ENCODE measurements at places on chromosomes 1 and 21.

DNA sequence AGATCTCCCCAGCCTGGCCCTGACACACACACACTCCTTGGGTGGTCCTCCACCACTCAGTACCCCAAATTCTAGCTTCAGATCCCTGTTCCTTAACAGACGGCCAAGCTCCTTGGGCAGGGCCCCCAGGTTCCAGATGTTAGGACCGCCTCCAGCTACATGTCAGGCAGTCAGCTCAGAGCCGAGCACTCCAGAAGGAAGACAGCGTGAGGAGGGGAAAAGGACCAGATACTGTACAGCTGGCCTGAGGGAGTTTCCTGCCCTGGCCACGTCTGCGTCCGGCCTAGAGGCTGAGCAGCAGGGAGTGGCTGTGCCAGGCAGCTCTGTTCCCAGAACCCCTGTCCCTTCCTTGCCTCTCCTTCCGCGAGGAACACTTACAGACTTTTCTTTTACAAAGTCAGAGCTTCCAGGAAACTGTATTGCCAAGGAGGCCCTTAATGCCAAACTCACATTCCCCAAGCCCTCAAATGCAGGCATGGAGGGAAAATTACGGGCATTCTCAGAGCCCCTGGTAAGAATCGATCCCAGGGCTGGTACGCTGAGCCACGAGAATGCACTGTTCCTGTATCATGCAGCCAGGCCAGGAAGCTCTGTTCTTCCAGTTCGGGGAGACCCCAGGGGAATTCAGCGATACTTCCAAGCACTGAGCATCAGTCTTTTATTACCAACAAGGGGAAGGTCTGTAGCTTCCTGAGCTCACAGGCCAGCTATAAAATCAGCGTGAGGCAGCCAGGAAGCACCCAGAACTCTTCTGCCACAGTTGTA, 45.2 kb upstream of the CNTN2 start:
- DNase-seq, result no peak

- DNase-seq, result no peak
These were observed 7.3 kb downstream of the IER5 start for GRCh38 chr1:181095763-181096184.

DNA sequence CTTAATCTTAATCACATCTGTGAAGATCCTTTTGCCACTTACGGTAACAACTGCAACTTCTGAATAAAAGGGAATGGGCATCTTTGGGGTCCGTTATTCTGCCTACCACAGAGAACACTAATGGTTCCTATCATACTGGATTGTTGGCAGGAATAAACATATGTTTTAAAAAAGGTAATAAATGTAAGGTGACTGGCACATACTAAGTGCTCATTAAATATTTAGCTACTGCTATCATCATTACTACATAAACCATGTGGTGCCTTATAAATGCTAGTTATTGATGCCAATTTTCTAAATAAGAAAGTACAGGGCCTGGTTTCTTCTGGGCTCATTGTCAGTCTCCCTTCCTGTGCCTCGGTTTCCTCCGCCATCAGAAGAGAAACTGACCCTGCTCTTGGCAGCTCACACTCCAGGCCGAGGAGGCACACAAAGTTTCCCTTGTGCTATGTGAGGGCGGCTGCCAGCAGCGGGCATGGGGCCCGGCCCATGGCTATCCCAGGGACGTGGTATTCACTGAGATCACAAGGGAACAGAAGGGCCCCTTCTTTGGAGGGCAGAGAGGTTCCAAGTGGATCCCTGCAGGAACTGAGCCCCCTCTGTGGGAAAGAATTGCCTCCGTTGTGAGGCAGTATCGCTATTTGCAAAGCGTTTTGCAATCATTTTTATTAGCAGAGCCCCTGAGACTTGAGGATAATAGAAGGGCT, 26.2 kb downstream of the NAV1 start:
- DNase-seq, result no peak

GRCh38 chr1:182248721-182249120, 142.9 kb downstream of the GLUL start:
- no peak for DNase-seq

- no peak for DNase-seq
These were observed 58.4 kb downstream of the AGPAT3 start for GRCh38 chr21:43923391-43923790.

GRCh38 chr1:23638786-23639241, 52.8 kb upstream of the RPL11 start:
- no peak for DNase-seq

DNA sequence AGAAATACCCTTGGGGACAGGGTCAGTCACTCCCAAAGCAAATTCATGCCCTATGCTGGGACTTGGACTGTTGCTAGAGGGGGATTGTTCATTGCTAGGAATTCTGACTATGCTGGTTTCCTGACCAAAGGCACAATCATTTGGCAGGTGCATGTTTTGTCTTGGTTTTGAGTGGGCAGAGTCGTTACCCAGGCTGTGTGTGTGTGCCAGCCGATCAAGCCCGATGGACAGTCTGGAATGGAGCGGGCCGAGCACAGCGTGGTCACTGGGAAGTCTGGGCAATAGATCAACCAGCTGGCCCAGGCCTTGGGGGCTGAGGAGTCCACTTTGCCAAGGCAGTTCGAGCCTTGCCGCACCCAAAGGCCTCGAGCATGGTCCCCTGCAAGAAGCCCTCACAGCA, 60.9 kb downstream of the HTR6 start:
- no peak for DNase-seq

DNA sequence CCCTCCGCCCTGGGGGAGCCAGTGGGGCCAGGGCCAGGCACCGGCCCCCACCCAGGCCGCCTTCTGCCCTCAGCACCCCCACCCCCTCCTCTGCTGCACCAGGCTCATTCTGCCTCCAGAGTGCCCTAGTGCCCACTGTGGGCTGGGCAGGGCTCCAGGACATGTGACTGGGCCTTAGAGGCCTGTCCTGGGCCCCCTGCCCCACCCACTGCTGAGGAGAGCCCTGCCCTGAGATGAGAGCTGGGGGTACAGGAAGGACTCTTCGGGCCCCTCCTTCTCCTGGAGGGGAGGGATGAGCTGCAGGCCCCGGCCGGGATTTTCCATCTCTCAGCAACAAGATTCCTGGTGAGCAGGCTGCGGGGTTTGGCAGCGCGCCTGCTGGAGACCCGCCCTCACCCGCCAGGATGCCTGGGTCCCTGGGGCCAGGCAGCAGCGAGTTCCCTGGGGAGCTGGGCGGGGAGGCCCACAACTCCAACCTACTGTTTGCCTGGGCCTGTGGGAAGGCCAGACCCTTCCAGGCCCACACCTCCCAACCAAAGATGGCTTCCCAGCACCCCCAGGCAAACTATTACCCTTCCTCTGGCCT, 14.0 kb downstream of the AHDC1 start:
- no peak for DNase-seq

DNA sequence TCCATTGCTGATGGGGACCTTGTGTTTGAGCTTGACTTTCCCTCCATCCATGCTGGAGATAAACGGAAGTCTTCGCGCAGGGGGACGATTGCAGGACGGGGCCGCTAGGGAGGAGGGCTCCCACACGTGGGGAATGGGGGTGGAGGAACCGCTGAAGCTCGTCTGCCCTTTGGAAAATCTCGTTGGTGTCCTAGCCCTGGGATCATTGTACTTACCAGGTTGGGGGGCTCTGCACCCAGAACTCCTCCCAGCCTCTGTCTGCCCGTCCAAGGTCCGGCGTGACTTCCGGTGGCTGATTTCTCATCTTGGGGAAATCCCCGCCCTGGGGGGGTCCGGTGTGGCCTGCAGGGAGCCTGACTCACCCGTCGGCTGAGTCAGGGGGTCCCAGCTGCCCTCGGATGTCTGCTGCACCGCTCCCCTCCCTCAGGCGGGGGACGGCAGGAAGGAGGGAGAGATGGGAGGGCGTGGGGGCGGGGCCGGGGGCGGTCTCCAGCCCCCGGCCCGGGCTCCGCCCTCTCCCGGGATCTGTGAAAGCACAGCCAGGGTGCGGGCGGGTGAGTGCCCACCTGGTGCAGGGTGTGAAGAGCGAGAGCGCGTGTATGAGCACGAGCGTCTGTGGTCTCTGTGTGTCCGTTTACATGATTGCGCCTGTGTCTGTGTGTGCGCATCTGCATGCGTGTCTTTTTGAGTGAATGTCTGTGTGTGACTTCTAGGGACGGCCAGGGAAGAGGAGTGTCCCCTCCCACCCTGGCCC, 35.8 kb downstream of the PIK3CD start:
- DNase-seq, result peak; percentile 73

GRCh38 chr1:88595355-88596002, 88.6 kb upstream of the PKN2 start:
- peak; percentile 59 for DNase-seq

DNA sequence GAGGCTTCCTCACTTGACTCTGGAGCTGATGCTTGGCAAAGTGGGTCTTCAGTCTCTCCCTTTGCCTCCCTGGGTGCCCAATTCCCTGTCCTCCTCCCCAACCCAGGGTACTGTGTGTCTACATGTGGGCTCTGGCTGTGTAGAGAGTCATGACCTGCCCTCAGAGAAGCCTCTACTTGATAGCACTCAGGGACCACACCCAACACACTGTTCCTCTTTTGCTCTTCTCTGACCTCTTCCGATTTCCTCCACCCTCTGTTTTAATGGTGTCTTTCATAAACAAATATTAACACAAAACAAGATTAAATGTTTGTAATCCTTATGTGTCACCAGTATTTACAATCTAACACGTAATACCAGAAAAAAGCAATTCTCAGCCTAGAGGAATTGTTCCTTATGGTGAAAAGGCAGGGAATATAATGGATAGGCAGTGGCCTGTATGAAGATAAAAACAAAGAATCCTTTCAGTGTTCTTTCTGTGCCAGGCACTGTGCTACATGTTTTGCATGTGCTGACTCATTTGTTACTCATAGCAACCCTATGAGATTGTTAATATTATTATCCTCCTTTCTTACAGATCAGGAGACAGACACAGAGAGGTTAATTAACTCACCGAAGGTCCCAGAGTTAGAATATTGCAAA, 58.2 kb downstream of the HSD3B1 start:
- peak; percentile 70 for DNase-seq

DNA sequence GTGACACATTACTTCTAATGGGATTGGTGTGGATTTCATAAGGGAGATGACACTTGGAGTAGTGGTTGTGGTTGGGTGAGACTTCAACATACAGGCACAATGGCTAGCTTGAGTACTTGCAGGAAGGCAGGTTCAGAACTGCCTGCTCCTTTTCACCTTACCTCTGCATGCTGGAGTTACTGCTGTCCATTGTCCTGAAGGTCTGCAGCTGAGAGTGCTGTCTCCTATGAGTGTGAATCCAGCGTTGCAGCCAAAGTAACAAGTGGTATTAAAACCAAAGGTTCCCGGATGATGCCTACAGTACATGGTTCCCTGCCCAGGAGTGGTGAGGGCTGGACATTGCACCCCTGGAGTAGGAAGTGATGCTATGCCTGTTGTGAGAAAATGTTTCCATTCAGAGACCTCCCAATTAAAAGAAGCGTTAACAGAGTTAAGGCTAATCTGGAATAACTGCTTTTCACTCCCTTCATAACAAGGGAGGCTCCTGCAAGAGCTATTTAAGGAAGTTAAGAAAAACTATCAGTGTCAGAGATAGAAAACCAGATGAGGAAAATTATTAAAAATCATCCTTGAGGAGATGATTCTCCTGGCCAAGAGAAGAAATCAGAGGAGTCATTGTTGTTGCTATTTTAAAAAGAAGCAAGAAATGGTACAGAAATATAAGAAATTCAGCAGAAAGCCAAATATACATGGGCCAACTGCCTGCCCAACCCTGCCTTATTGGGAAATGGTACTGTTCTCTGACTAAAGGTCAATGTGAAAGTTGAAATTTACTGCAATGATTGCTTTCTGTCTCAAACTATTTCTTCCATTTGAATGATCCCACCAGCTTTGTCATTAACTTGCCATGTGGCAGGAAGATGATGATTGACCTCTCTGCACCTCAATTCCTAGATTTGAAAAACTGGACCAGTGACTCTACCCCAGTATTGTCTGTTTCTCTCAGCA, 9.8 kb upstream of the F5 start:
- peak; percentile 36 for DNase-seq

GRCh38 chr1:202807451-202807925, 733 bp downstream of the KDM5B start:
- peak; percentile 47 for DNase-seq

- DNase-seq, result no peak
These were observed 215.7 kb downstream of the DSCAM start for GRCh38 chr21:40631211-40631610.

- DNase-seq, result peak; percentile 71
These were observed 6.3 kb downstream of the HAPLN2 start for GRCh38 chr1:156625436-156626078.

DNA sequence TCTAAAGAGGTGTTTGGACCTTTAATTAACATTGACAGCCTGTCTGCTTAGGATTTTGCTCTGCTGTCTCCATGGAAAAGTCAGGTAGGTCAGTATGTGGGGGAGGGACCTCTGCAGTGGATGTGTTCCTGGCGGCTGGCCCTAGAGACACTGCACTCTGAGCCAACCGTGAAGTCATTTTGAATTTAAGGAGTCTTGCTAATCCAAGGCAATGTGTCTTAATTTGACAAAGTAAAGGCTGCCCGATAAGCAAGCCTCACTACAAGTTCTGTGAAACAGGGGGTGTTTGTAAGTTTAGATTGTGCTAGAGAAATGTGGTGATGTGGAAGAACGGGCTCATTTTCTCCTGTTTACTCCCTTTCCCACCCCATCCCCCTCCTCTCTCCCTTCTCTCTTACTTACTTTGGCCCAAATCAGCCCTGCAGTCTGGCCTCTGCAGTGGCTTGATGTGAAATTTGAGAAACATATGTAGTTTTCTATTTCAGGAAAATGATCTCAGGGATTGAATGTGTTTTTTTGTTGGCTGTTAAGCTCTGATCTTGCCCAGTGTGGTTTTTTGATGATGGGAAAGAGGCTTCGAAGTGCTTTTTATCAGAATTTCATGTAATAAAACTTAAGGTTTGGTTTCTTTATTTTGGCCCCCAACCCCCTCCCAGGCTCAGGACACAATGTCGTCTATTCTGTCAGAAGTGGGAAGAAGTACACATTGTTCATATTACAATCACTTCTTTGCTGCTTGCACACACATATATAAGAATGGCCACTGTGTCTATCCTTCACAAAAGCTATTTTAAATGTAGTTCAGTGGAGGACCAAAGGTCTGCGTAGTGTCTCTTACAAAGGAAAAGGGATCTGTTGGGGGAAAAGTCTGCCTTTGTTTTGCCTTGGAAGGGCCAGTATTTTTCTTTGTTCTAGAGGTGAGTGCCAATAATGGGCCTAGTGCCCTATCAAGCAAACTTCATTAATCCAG, 96.6 kb downstream of the FGGY start:
- DNase-seq, result peak; percentile 87

DNA sequence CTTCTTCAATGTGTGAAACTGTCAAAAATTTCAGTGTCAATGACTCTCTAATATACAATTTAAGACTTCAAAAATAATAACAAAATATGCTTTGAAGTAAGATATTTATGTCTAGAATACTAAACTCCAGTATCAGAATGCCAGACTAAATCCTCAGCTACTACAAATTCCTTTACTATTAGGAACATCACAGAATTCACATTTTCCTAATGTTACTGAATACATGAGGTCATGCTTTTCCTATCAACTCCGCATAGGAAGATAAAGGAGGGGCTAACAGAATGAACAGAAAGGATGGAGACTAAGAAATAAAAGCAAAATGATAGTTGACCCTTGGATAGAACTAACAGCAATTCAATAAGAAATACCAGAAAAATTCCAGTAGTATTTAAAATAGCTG, 292.7 kb downstream of the SDCCAG8 start:
- no peak for DNase-seq

Measured in OCI-M1 (cell line).